ENCODE measurements at places on chromosomes 2 and 18.

- no peak for DNase-seq
These were observed 14.3 kb upstream of the ST8SIA5 start for GRCh38 chr18:46771141-46771540.

DNA sequence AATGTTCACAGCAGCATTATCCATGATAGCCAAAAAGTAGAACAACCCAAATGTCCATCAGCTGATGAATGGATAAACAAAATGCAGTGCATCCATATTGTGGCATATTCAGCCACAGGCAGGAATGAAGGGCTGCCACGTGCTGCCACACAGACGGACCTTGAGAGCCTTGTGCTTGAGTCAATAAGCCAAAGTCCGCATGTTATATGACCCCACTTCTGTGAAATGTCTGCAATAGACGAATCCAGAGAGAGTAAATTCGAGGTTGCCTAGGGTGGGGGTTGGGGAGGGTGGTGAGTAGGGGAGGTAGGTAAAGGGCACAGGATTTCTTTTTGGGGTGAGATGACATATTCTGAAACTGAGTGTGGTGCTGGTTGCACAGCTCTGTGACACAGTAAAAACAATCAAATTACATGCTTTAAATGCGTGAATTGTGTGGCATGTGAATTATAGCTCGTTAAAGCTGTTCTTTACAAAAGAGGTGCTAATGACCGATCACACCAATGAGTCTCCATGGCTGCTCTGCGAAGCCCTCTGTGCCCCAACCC, 38.9 kb upstream of the LDLRAD4 start:
- DNase-seq: peak; percentile 20

DNA sequence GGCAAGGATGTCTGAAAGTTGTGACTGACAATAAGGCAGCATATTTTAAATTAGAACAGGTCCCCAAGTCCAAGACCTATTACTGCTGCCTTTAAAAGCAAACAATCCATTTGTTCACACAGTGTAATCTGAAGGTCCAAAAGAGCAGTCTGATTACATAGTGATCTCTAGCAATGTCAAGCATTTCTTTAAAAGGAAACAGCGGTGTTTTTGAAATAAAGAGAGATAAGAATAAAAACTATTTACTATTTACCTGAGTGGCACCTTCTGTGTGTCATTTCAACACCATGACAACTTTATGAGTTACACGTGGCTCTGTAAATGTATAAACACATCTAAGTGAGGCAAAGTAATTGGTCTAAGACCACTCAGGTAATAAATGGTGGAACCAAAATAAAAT, 1009.9 kb upstream of the CNTNAP5 start:
- no peak for DNase-seq

DNA sequence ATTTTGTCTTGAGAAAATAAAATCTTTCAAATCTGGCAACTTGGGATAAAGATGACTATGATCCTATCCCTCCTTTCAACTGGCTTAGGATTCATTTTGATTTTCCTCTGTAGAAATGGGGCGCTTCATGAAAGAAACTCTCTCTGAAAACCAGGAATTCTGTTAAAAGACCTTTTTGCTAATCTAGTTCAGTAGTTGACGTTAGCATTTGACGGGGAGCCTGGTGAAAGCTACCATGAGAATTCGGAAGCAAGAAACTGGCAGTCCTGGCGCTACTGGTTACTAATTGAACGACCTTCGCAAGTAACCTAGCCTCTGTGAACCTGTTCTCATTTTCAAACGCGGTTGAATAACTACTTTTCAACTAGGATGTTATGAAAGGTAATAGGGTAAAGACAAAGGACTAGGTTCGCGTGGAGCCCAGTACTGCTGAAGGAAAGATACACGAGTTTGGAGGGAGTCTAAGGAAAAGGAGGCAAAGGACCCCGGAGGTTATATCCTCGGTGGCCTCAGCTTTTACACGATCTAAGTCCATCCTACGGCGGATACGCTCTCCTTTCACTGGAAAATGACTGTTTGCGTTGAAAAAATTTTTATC, 604 bp upstream of the STK11IP start:
- no peak for DNase-seq

GRCh38 chr2:207764096-207764630, 5.5 kb downstream of the FZD5 start:
- DNase-seq: no peak

- DNase-seq: no peak
These were observed 101.1 kb downstream of the HS1BP3 start for GRCh38 chr2:20549691-20550348.
